Astrocyte (in vitro differentiated cells and primary cell): ENCODE measurements at places on chromosomes 6 and 20.

DNA sequence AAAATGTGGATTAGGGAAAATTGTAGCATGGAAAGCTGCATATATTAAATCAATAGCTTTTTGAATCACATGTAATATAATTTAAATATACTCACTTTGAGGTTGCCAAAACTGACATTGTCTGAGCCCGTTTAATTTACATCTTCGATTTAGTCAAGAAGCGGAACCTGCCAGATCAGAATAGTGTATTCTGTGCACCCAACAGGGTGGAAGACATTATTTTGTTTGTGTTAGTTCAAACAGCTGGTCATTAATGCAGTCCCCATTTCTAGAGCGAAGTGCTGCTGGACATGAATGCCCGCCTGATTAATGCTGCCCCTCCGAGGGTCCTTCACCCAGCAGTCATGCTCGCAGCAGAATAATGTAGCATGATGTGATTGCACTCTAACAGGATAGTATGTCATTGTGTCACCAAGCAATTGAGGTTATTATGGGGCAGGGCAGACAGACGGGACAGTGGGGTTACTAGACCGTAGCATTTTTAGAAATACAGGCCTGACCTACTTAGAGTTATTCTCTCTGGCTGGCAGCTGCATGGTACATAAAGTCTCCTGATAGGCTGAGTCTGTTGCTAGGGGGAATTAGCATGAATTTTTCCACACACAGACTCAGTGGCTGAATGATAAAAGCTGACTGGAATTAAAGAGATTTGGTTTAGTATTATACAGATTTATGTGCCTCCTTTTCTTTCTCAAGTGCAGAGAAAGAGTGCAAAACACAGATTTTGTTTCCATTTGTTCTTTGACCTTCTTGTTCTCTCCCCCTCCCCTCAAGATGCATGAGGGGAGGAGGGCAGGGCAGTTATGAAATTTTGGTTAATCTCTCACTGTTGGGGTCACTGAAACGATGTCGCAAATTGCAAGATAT lies 147.1 kb downstream of the PRL start:
- DNase-seq = peak; percentile 56

DNA sequence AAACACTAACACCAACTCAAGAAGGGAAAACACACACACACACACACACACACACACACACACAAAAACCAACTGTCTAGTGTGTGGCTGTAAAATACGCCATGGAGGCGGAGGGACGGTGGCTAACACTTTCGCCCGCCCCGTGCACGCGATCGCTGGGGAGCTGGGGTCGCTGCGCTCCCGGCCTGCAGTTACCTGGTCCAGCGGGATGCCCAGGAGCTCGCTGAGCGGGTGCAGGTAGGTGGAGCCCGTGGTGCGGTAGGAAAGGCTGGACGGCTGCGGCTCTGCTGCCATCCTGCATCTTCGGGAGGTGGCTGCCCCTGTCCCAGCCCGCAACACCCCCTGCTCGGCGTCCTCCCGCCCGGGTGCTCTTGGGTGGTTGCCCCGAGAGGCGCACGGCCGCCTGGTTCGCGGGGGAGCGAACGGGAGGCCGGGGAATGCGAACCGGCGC lies 303 bp downstream of the MBOAT1 start:
- DNase-seq = peak; percentile 36

DNA sequence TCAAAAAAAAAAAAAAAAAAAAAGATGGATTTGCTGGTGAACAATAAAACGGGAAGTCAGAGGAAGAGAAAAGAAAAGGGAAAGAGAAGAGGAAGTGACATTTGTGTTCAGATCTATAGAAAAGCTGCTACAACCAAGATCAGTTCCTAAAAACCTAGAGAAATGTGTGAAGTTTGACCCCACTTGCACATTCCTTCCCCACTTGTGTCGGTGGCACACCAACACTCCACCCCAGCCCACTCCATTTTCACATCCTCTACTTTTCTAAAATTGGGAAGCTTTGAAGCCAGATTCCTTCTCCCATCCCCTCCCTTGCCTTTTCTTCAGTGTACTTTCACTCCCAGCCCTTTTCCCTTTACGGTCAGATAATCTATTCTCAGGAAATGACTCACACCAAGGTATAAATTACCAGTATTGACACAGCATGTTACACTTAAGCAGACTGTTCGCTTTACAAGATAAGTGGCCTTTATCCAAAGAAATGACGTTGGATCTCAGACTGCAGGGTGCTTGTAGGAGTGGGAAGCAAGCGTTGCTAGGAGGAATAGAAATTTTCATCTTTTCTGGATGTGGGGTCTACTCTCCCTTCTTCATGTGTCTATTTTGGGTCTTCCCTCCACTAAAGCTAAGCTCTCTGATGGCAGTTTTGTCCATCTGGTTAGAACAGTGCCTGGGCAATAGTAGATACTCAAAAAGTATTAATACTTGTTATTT lies 92.5 kb upstream of the ADGRF1 start:
- DNase-seq = peak; percentile 99

DNA sequence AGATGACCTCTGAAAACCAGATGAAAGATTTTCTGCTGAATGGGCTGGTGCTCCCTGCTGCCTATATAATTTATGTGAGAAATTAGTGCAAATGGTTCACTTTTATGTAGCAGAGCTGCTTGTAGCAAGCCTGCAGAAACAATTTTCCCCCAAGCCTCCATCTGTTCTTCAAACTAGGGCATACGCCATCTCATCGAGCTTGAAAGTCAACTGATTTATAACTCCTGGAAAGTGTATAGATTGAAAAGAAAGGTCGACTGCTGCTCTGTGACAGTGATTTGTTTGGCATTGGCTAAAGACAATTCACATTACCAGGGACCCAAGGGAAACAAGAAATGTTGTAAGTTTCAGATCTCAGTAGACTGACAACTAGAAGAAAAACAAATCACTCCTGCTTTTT lies 93.3 kb downstream of the PACRG start:
- DNase-seq = no peak

DNA sequence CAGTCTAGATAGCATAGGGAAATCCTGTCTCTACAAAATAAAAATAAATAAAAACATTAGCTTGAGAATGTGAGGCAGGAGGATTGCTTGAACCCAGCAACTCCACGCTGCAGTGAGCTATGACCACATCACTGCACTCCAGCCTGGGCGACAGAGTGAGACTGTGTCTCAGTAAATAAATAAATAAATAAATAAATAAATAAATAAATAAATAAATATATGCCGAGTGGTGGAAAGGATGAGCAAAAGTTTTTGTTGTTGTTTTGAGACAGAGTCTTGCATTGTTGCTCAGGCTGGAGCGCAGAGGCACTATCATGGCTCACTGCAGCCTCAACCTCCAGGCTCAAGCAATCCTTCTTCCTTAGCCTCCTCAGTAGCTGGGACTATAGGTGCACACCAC lies 53.4 kb downstream of the TFAP2A start:
- DNase-seq = no peak

GRCh38 chr20:50129662-50130355 lies 16.9 kb upstream of the UBE2V1 start:
- DNase-seq = no peak

DNA sequence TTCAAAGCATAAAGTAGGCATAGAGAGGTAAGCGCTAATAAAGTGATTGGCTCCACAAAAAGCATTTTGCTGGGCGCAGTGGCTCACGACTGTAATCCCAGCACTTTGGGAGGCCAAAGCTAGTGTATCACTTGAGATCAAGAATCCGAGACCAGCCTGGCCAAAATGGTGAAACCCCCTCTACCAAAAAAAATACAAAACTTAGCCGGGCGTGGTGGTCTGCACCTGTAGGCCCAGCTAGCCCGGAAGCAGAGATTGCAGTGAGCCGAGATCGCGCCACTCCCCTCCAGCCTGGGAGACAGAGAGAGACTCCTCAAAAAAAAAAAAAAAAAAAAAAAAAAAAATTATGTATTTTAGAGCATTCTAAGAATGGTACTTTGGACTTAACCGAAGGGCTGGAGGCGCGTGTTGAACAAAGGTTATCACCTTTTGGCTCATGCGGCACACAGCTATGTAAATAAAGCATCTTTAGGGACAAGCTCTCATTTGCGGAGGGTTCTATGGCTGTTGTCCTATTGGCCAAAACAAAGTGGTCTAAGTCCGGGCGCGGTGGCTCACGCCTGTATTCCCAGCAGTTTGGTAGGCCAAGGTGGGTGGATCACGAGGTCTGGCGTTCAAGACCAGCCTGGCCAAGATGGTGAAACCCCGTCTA lies 17.4 kb downstream of the HFE start:
- no peak for DNase-seq

GRCh38 chr20:25035921-25036320 lies 22.0 kb downstream of the ACSS1 start:
- no peak for DNase-seq

- no peak for DNase-seq
Observed at GRCh38 chr6:225121-225721, 67.1 kb upstream of the DUSP22 start.

DNA sequence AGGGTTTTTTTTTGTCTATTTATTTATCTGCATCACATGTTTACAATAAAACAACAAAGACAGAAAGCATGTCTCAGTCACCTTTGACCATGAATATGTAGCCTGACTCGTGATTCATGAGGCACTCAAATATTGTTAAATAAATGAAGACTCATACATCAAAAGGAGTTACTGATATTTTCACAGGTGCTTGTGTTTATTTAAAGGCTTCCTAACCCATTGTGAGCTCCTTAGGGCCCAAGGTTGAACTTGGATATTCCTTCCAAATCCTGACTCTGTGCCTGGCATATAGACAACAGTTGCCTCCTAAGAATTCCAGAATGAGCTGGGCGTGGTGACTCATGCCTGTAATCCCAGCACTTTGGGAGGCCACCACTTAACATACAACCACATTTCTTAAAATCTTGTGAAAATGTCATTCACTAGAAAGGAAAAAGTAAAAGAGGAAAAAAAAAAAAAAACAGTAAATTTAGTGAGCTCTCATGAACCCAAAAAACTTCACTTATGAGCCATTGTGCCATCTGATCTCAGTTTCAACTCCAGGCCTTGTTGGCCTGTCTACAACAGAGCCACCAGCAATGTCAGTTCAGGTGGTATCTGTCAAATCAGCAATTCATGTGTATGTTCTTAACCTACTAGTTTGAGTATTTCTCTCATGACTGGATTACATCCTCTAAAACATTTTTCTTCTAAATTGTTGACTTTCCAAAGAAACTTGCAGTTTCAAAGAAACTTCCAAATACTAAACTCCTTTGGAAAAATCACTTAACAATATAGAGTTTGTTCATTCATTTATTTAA lies 162.7 kb upstream of the MARCKS start:
- peak; percentile 81 for DNase-seq

GRCh38 chr20:11296221-11296620 lies 621.5 kb upstream of the BTBD3 start:
- no peak for DNase-seq

DNA sequence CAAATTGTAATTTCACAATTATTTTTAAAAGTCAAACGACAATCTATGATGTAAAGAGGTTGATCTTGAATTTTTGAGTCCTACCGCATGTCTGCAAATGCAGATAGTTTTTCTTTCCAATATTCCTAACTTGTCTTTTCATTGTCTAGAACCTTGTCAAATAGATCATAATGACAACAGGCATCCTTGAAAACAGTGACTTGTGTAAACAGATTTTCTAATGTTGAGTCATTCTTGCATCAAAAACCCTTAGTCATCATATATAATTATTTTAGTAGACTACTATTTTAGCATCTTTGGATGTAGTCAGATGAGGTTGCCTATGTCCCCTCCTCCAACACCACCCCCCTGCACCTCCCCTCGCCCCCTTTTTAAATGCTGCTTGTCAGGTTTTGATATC lies 43.8 kb downstream of the BMP6 start:
- peak; percentile 38 for DNase-seq

- DNase-seq = peak; percentile 70
Observed at GRCh38 chr20:38094373-38094891, 60.9 kb downstream of the RPRD1B start.
